ENCODE measurements at places on chromosomes 12 and 14. TPM values are rescaled to one million over a fixed set of nuclear protein-coding genes. Genes with fewer than 3 reads are reported as not detected.

The LRFN5 gene
- total RNA-seq = not detected

The CCDC175 gene
- total RNA-seq = not detected

The CIROP gene
- not detected for total RNA-seq

The PTPRO gene
- 1.7 TPM for total RNA-seq

- DNase-seq = no peak
Observed at GRCh38 chr12:56296295-56296694, 3.8 kb downstream of the CS start.

All from CD8-positive, alpha-beta T cell (primary cell).